ENCODE measurements at places on chromosomes 4 and X.

GRCh38 chr4:141021397-141022110, 111.7 kb downstream of the RNF150 start:
- DNase-seq = peak; percentile 37

GRCh38 chrX:53279296-53280237, 1.8 kb downstream of the IQSEC2 start:
- DNase-seq = peak; percentile 42

DNA sequence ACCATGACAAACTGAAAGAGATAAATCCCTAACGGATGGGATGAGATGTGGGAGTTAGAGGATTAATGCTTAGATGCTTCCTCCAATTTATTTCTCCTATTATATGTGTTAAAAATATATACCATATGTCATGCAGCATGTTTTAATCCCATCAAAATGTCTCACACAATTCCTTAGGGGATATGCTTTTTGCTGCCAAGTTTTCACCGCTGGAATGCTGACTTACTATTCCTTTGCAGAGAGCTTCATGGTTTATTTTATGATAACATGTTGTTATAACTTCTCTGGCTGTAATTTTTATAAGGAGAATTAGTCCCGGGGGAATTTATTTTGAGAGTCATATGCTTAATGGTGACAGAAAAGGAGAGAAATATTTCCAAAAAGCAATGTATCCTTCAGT, 670.3 kb downstream of the IL1RAPL1 start:
- DNase-seq = no peak

DNA sequence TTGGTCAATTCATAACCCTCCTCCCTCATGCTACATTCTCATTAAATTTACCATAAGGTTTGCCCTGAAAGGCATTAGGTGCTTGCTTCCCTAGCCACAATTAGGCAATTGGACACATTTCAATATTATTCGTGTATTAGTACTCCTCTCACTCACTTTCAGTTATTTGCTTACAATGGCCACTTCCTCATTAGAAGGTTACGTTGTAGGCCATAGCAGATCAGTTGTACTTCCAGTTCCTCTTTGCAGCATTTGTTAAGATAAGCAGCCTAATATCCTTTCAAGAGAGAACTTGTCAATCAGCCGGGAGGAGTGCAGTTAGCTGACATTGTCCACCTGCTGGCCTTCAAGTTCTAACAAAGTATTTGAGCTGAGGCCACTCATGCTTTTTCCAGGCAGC, 1017.2 kb downstream of the PCDH7 start:
- no peak for DNase-seq

DNA sequence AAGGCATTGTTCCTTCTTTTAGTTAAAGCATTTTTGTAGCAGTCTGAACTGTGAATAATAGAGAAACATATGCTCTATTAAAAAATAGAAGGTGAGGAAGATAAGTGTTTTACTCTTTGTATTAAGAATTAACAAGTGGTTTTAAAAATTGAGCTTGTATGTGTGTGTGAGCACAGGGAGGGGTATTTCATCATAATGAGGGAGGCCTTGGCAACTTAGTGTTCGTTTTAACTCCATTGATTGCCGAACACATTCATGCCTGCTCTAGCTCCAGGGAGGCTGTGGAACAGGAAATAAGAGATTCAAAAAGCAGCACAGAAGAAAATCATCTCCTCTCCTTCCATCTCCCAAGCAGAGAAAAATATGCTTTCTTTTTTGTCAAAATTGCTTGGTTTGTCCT, 14.8 kb downstream of the SHROOM3 start:
- no peak for DNase-seq

DNA sequence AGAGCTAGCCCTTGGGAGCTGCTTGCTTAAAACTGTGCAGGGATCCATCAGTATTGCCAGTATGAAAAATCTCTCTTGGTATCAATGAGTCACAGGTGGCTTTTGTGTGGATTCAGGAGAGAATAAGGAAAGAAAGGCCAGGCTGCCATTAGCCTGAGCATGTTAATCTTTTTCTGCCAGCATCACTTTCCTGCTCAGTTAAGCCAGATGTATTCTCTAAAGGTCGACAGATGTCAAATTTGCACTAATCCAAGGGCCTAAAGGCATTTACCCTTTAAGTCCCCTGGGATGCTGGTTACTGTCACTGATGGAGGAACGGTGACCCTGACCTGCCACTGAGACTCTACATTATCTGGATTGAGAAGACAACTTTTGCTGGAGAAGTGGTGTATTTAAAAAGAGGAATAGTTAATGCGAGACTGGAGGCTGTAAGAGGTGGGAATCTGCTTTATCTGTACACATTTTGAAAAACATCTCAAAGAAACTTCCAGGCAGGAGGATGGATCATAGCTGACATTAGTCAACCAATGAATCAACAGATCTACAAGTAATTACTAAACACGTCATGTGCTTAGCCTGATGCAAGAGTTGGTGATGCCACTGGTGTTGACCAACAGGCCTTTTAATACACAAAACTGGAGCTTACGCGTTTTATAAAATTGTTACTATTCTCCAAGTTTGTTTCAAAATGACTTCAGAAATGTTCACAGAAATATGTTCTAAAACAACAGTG, 241.4 kb upstream of the ANXA3 start:
- DNase-seq = no peak

GRCh38 chr4:84085986-84086385, 413.1 kb downstream of the NKX6-1 start:
- DNase-seq = no peak

- no peak for DNase-seq
These were observed 21.3 kb downstream of the PLRG1 start for GRCh38 chr4:154528869-154529268.

- peak; percentile 96 for DNase-seq
These were observed 120.8 kb upstream of the PJA1 start for GRCh38 chrX:69285881-69286564.

- DNase-seq = no peak
These were observed 160.7 kb downstream of the DLG3 start for GRCh38 chrX:70605352-70605751.

GRCh38 chrX:138026211-138026610, 460.3 kb downstream of the ZIC3 start:
- peak; percentile 64 for DNase-seq

GRCh38 chr4:122086338-122087065, 65.6 kb upstream of the BLTP1 start:
- DNase-seq = no peak

GRCh38 chr4:88659055-88659889, 38.4 kb downstream of the NAP1L5 start:
- DNase-seq = peak; percentile 69

DNA sequence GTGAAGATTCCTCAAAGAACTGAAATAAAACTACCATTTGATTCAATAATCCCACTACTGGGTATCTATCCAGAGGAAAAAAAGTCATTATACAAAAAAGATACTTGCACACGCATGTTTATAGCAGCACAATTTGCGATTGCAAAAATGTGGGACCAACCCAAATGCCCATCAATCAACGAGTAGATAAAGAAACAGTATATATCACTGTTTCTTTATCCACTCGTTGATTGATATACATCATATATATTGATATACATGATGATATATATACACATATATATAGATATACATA, 13.6 kb upstream of the AFP start:
- DNase-seq = no peak

GRCh38 chr4:176313596-176314336, 6.0 kb upstream of the SPCS3 start:
- DNase-seq = no peak

GRCh38 chr4:187569871-187570270, 425.7 kb upstream of the ZFP42 start:
- no peak for DNase-seq

- DNase-seq = peak; percentile 66
These were observed 81.2 kb downstream of the APOOL start for GRCh38 chrX:85084770-85085393.

DNA sequence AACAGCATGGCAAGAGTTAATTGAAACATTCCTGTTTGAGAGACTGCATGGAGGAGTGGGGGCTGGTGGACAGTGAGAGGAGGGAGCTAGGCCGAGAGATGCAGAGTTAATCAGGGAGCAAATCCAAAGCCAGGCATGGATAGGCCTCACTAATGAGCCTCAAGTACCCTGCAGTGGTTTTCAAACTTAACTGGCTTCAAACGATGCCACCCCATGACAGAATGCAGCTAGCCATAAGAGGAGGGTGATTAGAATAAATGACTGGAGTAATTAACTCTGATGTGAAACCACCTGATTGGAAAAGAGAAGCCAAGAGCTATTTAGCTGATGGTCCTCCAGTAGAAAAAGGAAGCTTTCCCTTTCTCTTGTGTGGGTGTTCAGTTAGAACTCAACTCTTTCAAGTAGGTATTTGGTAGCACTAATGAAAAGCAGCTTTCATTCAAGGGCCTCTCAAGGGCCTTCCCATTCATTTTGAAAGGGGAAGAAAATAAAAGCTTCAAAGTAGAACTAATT, 215.4 kb upstream of the MAB21L2 start:
- DNase-seq = peak; percentile 51

DNA sequence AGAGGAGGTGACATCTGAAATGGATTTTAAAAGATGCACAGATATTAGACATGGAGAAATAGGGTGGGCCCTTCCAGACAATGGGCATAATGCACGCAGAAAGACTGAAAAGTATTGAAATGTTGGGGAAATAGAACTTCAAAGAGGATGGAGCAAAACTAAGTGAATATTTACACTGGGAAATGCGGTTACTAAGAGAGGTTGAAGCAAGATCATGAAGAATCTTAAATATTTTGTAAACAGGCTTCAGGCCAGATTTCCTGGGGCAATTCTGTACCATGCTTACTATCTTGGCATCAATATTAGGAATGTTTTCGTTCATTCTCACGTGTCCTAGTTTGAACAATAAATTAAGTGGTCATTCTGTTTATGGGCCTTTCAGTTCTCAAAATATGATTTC, 216.3 kb downstream of the ADAMTS3 start:
- DNase-seq = no peak

GRCh38 chr4:182741914-182742313, 175.3 kb downstream of the DCTD start:
- no peak for DNase-seq

- DNase-seq = no peak
These were observed 1.7 kb upstream of the LAS1L start for GRCh38 chrX:65536291-65536690.

DNA sequence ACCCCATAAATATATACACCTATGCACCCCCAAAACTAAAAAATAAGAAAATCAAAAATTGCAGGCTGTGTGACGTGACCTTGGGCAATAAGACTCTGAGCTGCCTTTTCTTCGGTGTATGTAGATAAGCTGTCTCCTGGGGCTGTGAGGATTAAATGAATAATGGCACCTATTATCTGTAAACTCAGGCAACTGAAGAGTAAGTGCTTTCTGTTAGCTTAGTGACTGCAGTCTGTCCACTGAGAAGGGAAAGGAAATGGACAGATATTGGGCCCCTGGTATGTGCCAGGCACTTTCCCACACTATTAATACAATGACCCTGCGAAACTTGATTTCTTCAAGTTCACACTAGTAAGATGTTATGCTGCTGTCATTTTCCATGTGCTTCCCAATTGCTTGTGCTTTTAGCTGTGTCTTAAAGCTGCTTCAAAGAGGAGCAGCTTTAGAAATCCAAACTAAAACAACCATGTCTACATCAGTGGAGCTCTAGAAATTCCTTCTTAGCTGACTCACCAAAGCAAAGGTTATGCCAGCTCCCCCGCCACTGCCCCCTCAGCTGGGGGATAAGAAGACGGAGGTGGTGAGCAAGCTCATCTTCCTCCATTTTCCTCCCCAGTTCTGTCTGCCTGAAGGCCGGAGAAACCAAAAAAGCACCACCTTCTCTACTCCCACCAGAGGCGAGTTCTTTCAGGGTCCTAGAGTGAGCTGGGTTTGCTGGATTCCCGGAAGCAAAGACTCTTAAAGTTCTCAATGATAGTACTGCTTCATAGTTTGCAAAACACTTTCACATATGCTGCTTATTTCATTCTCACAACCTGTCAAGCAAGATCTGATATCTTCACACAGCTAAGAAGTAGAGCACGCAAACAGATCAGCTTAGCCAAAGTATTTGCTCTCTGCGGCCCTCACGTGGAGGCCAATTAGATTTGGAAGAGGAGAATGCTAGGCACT, 8.8 kb upstream of the DGAT2L6 start:
- DNase-seq = peak; percentile 87

DNA sequence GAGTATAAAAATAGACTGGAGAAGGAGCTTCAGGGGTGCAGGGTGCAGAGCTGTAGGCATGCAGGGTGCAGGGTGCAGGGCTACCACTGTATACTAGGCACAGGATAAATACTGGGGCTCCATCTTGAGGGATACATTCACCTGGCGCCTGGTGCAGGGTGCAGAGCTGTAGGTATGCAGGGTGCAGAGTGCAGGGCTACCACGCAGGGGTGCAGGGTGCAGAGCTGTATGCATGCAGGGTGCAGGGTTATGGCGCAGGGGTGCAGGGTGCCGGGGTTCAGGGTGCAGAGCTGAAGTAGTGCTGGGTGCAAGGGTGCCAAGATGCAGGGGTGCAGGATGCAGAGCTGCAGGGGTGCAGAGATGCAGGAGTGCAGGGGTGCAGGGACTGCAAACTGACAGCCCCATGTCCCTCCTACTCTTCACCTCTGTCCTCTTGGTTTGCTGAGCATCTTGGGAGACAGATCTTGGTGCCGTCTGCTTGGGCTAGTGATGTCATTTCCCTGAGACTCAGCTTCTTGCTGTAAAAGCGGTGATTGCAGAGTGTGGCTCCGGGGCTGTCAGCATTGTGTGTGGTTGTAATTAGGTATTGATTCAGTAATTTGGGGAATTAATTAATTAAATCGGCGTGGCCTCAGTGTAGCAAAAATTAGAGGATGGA, 91.2 kb downstream of the ADRA2C start:
- no peak for DNase-seq

- DNase-seq = no peak
These were observed 215.1 kb upstream of the SFRP2 start for GRCh38 chr4:154004016-154004415.

- DNase-seq = no peak
These were observed 8.2 kb downstream of the MSANTD1 start for GRCh38 chr4:3257103-3257555.

- no peak for DNase-seq
These were observed 607.0 kb upstream of the PRKX start for GRCh38 chrX:4320436-4320947.

- DNase-seq = no peak
These were observed 31.5 kb downstream of the GRSF1 start for GRCh38 chr4:70808151-70808550.

- no peak for DNase-seq
These were observed 74.6 kb upstream of the STOX2 start for GRCh38 chr4:183830438-183830985.

- DNase-seq = no peak
These were observed 87.0 kb upstream of the TRPC3 start for GRCh38 chr4:122038896-122039295.

DNA sequence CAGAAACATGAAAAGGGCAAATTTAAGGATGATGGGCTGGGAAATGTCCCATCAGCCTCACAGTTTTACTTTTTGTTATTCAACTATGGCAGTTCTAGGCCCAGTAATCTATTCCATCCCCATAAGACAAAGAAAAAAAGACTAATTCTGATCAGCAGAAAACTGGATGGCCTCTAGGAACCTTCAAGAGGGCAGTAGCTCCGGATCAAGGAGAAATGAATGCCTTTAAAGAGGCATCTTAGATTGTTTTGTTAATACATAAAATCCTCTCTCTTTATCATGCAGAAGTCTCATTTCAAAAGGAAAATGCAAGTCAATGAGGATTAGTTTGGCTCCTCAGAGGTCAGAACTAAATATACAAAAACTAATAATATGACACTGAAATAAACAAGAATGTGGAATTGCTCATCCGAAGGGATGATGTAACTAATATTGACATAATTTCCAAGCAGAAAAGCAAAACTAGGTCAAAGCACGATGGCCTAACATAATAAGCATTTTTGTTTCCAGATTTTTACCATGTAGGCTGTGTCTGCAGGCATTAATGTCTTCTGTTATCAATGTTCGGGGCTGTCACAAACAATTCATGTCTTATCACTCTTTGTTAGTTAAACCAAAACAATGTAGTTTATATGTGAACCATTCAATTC, 8.8 kb downstream of the MID1 start:
- peak; percentile 96 for DNase-seq

All from HAP-1 (cell line).